ENCODE measurements at places on chromosomes 11 and 22. TPM values are rescaled to one million over a fixed set of nuclear protein-coding genes. Genes with fewer than 3 reads are reported as not detected.

Gene FHIP1B
- 14.9 TPM for polyA plus RNA-seq

Gene CNTF
- polyA plus RNA-seq, result 0.11 TPM

Gene FAM181B
- not detected for polyA plus RNA-seq

Gene ZNF408
- polyA plus RNA-seq, result 12.4 TPM

Gene P4HA3
- polyA plus RNA-seq, result not detected

Gene FBLN1
- polyA plus RNA-seq, result not detected

Gene PARVA
- not detected for polyA plus RNA-seq

Gene NAGA
- polyA plus RNA-seq, result 14.4 TPM

Gene OR51B4
- not detected for polyA plus RNA-seq

Gene ZNRD2
- polyA plus RNA-seq, result 86.4 TPM

Gene INPP5J
- polyA plus RNA-seq, result not detected

Gene GAL3ST1
- polyA plus RNA-seq, result not detected

Gene MMP7
- polyA plus RNA-seq, result not detected

Gene AIFM3
- polyA plus RNA-seq, result 2.3 TPM

Gene ISX
- polyA plus RNA-seq, result not detected

Gene LMO2
- 11.4 TPM for polyA plus RNA-seq

Gene HORMAD2
- polyA plus RNA-seq, result not detected

Gene NPAS4
- not detected for polyA plus RNA-seq

Gene SCYL1
- polyA plus RNA-seq, result 34.0 TPM

Gene APOA1
- not detected for polyA plus RNA-seq

Gene PIWIL4
- 0.28 TPM for polyA plus RNA-seq

Gene PYGM
- polyA plus RNA-seq, result 2.0 TPM

Gene KRTAP5-11
- not detected for polyA plus RNA-seq

Gene MMP10
- polyA plus RNA-seq, result not detected

Gene KRTAP5-1
- polyA plus RNA-seq, result not detected

Gene TSPAN32
- polyA plus RNA-seq, result 7.1 TPM

Gene LTBP3
- 37.4 TPM for polyA plus RNA-seq

Gene MMP13
- polyA plus RNA-seq, result not detected

Gene OR56A1
- not detected for polyA plus RNA-seq

Gene SCUBE1
- polyA plus RNA-seq, result not detected

Gene EED
- polyA plus RNA-seq, result 20.2 TPM

Gene SYCE3
- not detected for polyA plus RNA-seq

Measured in IgD-negative memory B cell (primary cell).